C1 segment of cervical spinal cord (tissue), 14 donors: ENCODE measurements at places on chromosomes 16 and 17.

- no peak for DNase-seq
Observed at GRCh38 chr16:89420204-89420603, 70.2 kb downstream of the ANKRD11 start.

DNA sequence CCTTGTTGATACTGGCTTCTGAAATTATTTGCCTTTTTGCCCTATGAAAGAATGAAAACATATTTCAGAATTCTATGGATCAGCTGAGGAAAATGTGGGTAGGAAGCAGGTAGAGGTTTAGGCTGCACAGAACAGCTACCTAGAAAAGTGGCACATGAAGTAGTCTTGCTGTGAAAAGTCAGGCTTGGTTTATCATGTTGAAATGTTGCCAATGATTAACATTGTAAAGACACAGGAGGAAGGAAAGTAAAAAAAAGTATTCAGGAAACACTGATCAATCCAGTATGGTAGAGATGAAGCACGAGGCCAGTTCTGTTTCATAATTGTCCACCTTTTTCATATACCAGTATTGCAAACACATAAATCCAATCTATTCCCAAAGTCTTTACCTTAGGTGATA is 29.9 kb downstream of the ABCA6 start:
- no peak for DNase-seq

GRCh38 chr17:16091773-16092172 is 92.1 kb downstream of the TTC19 start:
- DNase-seq: no peak

DNA sequence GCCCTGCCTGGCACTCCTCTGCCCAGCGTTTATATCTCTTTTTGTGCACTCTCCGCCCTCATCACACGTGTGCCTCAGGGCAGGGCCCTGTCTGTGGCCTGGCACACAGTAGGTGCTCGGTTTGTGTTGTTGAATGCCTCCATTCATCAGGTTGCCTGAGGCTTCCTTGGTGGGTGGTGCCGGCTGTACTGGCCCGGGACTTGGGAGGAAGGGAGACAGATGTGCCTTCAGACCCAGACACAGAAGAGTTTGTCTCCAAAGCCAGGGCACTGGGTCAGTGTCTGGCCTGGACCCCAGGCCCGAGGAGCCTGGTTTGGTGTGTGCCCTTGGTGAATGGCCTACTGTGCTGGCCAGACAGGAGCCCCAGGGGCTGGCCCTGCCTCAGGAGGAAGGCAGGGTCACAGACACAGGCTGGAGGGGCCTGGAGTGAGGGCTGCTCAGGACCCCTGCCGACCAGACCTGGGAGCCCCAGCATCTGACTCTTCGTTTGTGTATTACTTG is 71.6 kb downstream of the RAI1 start:
- DNase-seq: no peak

DNA sequence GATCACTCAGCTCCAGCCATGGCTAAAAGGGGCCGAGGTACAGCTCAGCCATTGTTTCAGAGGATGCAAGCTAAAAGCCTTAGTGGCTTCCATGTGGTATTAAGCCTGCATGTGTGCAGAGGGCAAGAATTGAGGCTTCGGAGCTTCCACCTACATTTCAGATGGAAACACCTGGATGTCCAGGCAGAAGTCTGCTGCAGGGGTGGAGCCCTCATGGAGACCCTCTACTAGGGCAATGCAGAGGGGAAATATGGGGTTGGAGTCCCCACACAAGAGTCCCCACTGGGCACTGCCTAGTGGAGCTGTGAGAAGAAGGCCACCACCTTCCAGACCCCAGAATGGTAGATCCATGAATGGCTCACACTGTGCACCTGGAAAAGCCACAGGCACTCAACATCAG is 14.7 kb upstream of the PSMD11 start:
- no peak for DNase-seq

GRCh38 chr16:28304214-28304613 is 11.9 kb downstream of the SBK1 start:
- no peak for DNase-seq

DNA sequence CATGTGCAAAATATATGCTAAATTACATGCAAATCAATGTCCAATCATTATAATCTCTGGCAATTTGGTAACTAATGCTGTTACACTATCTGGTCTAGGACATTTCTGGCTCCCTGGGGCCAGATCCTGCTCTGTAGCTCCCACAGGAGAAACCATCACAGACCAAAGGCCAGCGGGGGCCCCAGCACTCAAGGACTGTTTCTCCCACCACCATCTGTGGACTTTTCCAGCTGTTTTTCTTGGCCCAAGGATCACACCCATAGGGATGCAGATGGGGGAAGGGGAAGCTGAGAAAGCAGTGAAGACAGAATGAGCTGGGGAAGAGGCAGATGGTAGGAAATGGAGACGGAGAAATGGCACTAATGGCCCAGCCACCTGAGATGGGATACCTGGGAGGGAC is at the start of gene HIGD1B:
HIGD1B (plus strand) TSS at position 298 of the 400 bp plus-strand sequence. CDS start 270 bp downstream, outside the sequence.
- no peak for DNase-seq

- DNase-seq: no peak
Observed at GRCh38 chr16:23320693-23321092, 18.6 kb downstream of the SCNN1B start.

GRCh38 chr17:6755731-6756184 is at the start of gene XAF1:
Gene XAF1 (plus strand): TSS chr17:6756046. CDS start chr17:6756079, 33 bp downstream.
- no peak for DNase-seq

- no peak for DNase-seq
Observed at GRCh38 chr17:35345445-35345925, 27.9 kb downstream of the SLFN11 start.

DNA sequence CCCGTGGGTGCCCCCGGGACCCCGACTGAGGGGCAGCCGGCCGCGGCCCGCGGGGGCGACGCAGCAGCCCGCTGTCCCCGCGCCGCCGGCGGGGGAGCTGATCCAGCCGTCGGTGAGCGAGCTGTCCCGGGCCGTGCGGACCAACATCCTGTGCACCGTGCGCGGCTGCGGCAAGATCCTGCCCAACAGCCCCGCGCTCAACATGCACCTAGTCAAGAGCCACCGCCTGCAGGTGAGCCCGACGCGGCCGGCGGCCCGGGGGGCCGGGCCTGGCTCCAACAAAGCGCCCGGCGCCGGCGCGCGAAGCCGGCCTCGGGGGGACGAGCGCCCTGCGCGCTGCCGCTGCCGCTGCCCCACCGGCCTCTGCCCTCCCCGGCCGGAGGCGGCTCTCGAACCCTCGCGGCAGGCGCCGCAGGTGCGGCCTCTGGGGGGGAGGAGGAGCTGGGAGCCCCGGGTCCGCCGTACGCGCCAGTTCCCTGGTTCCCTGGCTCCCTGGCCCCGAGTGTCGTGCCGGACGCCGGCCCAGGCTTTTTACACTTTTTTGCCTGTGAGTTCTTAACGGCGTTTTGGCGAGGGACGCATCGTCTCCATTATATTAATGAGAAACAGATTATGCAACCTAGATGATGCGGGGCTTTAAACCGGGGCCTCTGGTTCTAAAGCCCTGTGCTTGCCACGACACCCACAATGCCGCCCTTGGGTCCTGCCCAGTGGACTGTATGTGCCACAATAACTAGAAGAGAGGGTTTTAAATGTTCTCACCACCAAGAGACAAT is 521 bp downstream of the ATMIN start:
- peak; percentile 6 for DNase-seq

- DNase-seq: no peak
Observed at GRCh38 chr16:89596957-89597649, 16.3 kb upstream of the DPEP1 start.

- no peak for DNase-seq
Observed at GRCh38 chr17:9330611-9331271, 244.9 kb downstream of the STX8 start.
